Dermis microvascular lymphatic vessel endothelial cell (primary cell): ENCODE measurements at places on chromosomes 7 and 10.

- no peak for DNase-seq
Measured at GRCh38 chr7:69577221-69577620, 21.1 kb upstream of the AUTS2 start.

DNA sequence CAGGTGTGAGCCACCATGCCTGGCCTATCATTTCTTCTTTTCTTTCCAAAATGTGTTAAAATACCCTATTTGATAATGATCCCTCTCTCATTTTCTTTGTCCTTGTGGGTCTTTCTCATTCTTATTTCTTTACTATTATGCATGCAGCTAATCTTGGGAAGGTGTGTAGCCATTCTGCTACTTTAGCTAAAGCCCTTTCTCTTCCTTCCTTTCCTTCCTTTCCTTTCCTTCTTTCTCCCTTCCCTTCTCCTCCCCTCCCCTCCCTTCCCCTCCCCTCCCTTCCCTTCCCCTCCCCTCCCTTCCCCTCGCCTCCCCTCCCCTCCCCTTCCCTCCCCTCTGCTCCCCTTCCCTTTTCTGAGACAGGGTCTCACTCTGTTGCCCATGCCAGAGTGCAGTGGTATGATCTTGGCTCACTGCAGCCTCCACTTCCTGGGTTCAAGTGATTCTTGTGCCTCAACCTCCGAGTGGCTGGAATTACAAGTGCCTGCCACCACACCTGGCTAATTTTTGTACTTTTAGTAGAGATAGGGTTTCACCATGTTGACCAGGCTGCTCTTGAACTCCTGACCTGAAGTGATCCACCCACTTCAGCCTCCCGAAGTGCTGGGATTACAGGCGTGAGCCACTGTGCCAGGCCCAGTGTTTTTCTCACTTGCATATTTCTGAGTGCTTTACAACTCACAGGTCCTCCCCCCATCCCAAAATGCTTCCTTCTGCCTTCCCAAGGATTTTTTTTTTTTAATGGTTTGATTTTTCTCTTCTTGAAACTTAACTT, 42.3 kb downstream of the HIP1 start:
- DNase-seq: no peak

DNA sequence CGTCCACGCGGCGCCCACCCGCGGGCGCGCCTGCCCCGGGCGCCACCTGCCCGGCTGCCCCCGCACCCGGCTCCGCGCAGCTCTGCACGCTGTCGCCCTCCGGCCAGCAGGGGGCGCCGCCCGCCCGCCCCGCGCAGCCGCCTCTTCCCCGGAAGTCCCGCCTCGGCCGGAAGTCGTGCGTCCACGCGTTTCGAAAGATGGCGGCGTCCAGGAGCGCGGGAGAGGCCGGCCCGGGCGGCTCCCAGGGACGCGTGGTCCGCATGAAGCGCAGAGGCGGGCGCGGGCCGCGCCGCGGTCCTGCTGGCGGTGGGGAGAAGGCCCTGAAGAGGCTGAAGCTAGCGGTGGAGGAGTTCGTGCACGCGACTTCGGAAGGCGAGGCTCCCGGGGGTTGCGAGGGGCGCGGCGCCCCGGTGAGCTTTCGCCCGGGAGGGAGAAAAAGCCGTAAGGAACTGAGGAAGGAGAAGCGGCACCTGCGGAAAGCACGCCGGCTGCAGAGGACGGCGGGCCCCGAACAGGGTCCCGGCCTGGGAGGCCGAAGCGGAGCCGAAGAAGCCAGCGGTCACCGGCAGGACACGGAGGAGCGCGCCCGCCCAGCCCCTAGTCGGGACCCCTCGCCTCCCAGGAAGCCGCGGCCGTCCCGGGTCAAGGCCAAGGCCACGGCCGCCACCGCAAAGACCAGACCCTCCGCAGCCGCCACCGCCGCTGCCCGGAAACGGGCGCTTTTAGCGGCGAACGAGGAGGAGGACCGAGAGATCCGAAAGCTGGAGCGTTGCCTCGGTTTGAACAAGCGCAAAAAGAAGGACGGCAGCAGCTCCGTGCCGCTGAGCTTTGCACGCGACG, at the start of gene NOM1:
NOM1 (plus strand) TSS at position 172 of the 840 bp plus-strand sequence; CDS start at position 198, 26 bp downstream.
- peak; percentile 81 for DNase-seq

DNA sequence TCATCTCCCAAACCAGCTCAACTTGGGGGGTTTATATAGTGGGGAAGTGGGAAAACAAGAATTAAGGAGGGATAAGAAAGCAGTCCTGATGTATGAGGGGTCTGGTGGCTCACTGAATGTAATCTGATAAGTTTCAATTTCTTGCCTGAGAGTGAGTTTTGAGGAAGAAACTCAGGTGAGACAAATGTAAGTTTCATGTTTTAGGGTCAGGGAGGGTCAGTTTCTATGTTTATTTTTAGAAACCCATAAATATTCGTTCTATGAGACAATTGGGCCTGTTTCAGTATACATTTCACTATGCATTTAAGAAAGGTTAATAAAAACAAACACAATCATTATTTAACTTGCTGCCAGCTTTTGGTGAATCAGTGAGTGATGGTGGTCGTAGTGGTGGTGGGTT, 128.0 kb upstream of the MBL2 start:
- DNase-seq: no peak

GRCh38 chr7:40784176-40784575, 649.4 kb downstream of the SUGCT start:
- no peak for DNase-seq
